IMR-90 (cell line): ENCODE measurements at places on chromosomes 1 and 21. TPM values are rescaled to one million over a fixed set of nuclear protein-coding genes. Genes with fewer than 3 reads are reported as not detected.

The CLCNKB gene
- total RNA-seq, result not detected in 2 replicates

The ALX3 gene
- total RNA-seq, result not detected in 2 replicates

The SLC16A4 gene
- 65.2 and 73.0 TPM in 2 replicates for total RNA-seq

The XCL2 gene
- total RNA-seq, result not detected in 2 replicates

The PYHIN1 gene
- total RNA-seq, result not detected in 2 replicates
